CD4-positive, alpha-beta T cell treated with Interleukin-21 for 1 hour (primary cell): ENCODE measurements at places on chromosomes 2 and 18.

DNA sequence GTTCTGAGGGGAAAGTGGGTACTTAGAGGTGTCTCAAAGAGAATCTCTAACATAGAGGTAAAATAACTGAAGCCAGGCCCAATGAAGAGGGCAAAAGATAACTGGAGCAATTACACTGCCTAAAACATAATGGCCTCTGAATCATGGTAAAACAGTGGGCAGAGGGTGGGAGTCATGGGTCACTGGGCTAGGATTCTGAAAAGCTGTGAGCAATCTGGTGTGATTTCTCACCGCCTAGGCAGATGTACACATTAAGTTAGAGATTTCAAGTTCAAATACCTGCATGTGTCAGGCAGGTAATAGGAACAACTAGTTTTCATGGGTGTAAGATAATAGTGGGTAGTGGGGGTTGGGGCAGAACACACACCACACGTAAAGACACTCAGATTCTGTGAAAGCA is 45.6 kb downstream of the INSIG2 start:
- DNase-seq: no peak

- no peak for DNase-seq
These were observed 75.6 kb downstream of the COA5 start for GRCh38 chr2:98532756-98533155.

DNA sequence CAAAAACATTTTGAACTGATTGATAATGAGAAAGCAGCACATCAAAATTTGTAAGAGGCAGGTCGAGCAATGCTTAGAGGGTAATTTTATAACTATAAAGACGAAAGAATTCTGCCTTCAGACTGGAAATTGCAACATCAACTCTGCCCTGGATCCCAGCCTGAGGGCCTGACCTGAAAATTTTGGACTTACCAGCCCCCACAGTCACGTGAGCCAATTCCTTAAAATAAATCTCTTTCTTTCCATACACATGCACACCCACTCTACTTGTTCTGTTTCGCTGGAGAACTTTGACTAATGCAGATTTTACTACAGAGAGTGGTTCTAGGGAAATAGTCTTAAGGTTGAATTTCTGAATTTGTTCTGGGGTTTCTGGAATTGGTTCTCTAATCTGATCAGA is 14.6 kb upstream of the ACOXL start:
- DNase-seq: no peak

- no peak for DNase-seq
These were observed 1428.4 kb upstream of the CDH2 start for GRCh38 chr18:29605365-29605764.

- DNase-seq: peak; percentile 21
These were observed 770 bp downstream of the ZNF396 start for GRCh38 chr18:35376393-35376741.

DNA sequence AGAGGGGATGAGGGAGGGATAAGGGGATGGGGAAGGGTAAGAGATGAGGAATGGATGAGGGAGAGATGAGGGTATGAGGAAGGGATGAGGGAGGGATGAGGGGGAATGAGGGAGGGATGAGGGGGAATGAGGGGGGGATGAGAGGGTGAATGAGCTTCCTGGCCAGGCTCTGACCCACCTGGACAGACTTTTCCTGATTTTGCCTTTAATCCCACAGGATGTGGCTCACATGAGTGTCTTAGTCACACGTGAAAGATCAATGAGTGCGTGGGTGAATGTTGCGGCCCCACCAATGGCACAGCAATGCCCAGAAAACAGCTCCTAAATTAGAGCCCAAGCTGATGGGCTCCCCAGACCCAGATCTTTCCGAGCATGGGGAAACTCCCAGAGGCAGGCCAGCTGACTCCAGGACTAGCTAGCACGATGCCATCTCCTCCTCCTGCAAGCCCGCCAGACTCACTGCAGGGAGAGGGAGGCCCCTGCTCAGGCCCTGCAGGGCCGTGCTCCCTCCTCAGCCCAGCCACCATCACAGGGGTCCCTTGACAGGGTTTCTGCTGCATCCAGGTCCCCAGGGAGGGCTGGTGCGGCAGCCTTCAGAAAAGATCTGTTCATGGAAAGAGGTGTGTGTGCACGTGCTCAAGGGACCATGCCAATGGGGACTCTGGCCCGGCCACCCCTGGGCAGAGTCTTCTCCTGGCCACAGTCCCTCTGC is 41.4 kb downstream of the AQP12A start:
- no peak for DNase-seq

GRCh38 chr2:9690252-9690651 is 59.5 kb upstream of the YWHAQ start:
- no peak for DNase-seq

GRCh38 chr18:38198526-38198925 is 632.9 kb upstream of the CELF4 start:
- DNase-seq: no peak

GRCh38 chr2:24084386-24085199 is at the start of gene TP53I3:
Gene TP53I3, minus strand, starts transcription at chr2:24084834. Its CDS starts 508 bp downstream, at chr2:24084326.
- peak; percentile 77 for DNase-seq

GRCh38 chr18:48994044-48994651 is 43.4 kb upstream of the SMAD7 start:
- DNase-seq: no peak

DNA sequence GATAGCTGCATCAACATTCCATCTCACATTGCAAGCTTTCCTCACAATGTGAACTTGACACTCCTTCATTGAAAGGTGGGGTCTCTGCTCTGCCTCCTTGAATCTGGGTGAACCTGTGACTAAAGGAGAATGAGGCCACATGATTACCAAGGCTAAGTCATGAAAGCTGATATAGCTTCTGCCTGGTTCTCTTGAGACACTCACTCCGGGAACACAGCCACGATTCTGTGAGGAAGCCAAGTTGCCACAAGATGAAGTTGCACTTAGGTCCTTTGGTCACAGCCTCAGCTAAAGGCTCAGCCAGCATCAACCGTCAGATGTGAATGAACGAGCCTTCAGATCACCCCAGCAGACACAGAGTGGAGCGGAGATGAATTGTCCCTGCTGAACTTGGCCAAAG is 94.7 kb upstream of the FAM136A start:
- DNase-seq: no peak

DNA sequence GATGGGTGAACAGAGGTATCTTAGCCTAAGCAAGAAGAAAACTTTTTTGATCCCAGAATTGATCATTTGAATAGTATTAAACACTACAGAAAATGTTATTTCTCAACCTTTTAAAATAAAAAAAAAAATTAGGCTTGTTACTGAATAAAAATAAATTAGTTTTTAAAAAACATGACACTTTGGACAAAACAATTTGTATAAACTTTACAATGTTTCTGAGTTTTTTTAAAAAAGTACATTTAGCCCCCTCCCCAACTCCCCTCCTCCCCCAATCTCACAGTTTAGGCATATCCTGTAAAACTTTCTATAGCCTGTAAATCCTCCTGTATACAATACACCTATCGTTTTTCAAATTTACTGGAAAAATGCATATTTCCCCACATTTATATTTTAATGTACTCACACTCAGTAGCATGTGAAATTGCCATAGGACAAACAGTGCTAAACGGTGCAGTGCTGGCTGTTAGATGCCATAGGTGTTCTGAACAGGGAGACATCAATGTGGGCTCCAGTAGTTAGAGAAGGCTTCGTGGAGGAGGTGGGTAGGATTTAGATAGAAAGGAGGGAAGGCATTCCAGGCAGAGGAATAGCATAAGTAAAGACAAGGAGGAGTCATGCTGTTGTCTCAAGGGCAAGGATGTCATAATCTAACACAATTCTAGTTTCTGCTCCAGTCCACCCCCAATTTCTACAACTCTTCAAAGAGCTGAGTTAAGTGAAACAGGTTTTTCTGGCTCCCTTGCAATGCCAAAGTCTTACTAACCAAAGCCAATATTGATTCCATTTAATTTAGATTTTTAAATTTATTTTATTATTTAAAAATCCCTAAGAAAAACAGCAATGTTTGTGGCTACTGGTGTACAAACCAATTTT is 50.9 kb downstream of the SP3 start:
- DNase-seq: no peak

DNA sequence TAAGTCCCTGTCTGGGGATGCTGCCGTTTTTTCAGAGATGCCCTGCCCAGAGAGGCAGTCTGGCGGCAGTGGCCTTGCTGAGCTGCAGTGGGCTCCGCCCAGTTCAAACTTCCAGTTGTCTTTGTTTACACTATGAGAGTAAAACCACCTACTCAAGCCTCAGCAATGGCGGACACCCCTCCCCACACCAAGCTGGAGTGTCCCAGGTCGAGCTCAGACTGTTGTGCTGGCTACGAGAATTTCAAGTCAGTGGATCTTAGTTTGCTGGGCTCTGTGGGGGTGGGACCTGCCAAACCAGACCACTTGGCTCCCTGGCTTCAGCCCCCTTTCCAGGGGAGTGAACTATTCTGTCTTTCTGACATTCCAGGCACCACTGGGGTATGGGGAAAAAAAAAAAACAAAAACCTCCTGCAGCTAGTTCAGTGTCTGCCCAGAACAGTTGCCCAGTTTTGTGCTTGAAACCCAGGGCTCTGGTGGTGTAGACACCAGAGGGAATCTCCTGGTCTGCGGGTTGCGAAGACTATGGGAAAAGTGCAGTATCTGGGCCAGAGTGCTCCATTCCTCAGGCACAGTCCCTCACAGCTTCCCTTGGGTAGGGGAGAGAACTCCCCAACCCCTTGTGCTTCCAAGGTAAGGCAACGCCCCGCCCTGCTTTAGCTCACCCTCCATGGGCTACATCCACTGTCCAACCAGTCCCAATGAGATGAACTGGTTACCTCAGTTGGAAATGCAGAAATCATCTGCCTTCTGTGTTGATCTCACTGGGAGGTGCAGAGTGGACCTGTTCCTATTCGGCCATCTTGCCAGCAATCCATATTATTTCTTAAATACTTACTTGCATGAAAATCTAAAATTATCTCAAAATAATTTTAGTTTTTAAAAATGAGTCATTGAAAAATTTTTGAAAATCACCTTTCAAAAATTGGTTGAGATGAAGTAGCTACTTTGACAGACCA is 338.0 kb downstream of the OSR1 start:
- no peak for DNase-seq

GRCh38 chr2:71070294-71071093 is 2.0 kb downstream of the NAGK start:
- DNase-seq: peak; percentile 18

DNA sequence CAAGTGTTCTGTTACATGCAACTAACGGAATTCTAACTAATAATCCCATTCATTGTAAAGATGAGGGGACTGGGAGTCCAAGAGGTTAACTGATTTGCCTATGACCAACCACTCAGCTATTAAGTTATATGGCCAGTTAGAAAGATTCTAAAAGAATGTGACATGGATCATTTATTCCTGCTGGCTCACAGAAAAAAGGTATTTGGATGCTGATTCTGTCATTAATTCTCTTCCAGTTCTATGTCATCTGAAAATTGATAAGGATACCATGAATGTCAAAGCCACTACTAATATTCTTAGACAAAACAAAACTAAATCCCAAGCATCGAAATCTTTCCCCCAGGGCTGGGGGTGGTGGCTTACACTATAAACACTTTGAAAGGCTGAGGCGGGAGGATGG is 41.2 kb upstream of the GORASP2 start:
- DNase-seq: no peak

GRCh38 chr2:10331702-10332401 is 29.1 kb downstream of the HPCAL1 start:
- DNase-seq: peak; percentile 50

GRCh38 chr2:8677646-8678592 is 3.9 kb upstream of the ID2 start:
- peak; percentile 40 for DNase-seq

- no peak for DNase-seq
These were observed 248.2 kb upstream of the TNP1 start for GRCh38 chr2:217108086-217108485.

DNA sequence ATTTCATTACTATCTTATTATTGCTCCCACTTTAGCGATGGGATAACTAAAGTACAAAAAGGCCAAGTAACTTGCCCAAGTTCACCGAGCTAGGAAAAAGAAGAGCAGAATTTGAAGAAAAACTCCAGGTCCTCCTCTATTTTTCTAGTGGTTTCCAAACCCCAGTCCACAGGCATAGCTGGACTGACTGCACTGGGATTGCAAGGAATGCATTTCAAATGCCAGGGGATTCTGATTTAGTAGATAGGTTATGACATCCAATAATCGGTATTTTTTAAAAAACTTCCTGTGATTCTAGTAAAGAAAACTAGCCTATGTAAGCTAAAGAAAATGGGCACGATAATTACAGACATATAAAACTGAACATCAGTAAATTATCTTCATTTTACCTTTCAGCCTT is 62.7 kb upstream of the GALNT5 start:
- no peak for DNase-seq

- DNase-seq: peak; percentile 4
These were observed at the start of gene CCBE1 for GRCh38 chr18:59697236-59697932. Gene CCBE1, minus strand, starts transcription at chr18:59697423.

DNA sequence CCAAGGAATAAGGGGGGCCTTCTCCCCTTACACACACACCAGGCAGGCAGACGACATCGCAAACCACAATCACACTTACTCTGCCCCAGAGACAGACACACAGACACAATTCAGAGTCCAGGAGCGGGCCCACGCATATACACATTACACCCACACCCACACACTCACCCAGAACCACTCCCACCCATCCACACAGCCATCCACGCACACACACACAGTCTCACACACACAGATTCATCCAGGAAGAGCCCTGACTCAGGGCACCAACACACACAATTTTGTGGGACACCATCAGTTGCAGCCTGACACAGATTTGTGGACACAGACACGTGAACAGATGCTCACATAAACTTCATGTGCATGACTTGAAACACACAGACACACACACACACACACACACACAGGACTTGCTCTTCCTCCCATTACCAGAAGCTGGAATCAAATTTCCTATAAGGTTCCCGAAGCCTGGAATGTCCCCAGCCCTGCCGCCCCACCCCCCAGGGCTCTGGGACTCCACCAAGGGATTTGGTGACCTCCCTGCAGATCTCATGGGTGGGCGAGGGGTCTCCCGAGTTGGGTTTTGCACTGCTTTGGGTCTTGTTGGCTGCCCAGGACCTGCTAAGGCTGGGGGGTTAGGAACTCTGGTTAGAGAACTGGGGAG is 23.5 kb downstream of the TNS1 start:
- DNase-seq: no peak

DNA sequence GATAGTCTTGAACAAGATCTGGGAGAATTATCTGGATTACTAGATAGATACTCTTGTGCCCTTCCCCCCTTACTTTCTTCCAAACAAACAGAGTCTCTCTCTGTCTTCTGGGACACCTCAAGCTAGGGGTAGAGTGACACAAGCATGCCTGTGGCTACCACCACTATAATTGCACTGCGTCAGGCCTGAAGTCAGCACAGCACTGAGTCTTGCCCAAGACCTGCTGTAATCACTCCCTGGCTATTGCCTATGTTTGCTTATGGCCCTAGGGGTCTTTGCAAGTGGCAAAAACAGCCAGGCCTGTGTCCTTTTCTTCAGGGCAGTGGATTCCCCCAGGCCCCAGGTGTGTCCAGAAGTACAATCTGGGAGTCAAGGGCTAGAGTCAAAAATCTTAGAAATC is 106.6 kb downstream of the SLC5A7 start:
- DNase-seq: no peak

- no peak for DNase-seq
These were observed 251.4 kb downstream of the ANKRD30B start for GRCh38 chr18:14999085-14999975.

GRCh38 chr2:3839476-3839875 is 136.1 kb downstream of the DCDC2C start:
- DNase-seq: no peak
